Cardiac septum (tissue), 1 donor: ENCODE measurements at places on chromosomes 5 and 9. TPM values are rescaled to one million over a fixed set of nuclear protein-coding genes. Genes with fewer than 3 reads are reported as not detected.

- DNase-seq: no peak
These were observed 16.6 kb downstream of the PTGR1 start for GRCh38 chr9:111582888-111583287.

- DNase-seq: no peak
These were observed 172.4 kb downstream of the SYK start for GRCh38 chr9:90974016-90974415.

The FABP6 gene
- not detected for total RNA-seq

The TLR4 gene
- total RNA-seq: 7.5 TPM

- DNase-seq: no peak
These were observed 4.9 kb downstream of the TOMM5 start for GRCh38 chr9:37587521-37587920.

The SLC36A3 gene
- total RNA-seq: not detected

DNA sequence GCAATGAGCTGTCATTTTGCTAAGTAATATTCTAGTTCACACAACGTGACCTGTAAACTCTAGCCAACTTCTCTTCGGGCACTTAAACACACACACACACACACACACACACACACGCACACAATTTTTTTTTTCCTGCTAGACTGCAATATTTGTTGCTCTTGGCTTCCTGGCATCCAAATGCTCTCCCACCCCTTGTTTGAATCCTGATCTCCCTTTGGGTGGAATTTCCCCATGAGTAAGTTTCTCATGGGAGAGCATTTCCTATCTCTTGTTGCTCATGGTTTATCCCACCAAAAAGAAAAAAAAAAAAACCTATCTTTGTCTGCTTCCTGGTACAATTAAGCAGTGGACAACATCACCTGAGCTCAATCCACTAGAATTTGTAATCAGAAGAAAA is 54.7 kb upstream of the TSLP start:
- DNase-seq: no peak

The CFAP157 gene
- total RNA-seq: not detected

- peak; percentile 82 for DNase-seq
These were observed 162.0 kb downstream of the C9orf50 start for GRCh38 chr9:129458663-129459546.

- DNase-seq: no peak
These were observed 82.4 kb downstream of the NTRK2 start for GRCh38 chr9:84751921-84752320.

The SLC46A2 gene
- 0.16 TPM for total RNA-seq

- DNase-seq: no peak
These were observed 659.0 kb upstream of the ARRDC3 start for GRCh38 chr5:92041911-92042660.

DNA sequence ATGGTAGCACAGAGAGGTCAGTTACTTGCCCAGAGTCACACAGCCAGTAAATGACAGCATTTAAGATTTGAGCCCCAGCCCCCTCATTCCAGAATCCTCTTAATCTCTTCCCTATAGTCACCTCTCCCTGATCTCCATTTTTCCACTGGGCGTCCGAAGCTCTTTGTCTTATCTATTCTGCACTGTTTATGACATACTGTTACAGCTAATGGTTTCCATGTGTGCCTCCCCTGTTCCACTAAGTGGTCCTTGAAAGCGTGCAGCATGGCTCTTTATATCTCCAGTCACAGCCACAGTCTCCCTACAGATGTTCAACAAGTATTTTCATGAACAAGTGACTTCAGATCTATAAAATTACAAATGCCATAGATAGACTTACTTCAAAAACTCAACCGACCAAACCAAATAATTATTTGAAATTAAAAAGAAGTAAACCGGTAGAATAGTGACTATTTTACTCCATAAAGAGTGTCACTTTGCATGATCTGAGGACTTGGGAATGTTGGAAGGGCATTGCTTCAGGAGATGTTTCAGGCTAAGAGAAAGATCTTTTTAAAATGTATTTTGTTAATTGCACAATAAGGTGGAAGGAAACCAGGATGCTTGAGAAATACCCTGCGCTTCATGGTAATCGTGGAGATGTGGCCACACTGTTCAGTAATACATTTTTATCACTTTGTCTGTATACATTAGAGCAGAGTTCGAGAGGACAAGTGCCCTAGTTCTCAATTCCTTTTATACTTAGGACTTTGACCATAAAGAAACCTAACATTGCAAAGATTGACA is 237.2 kb downstream of the FBXL7 start:
- DNase-seq: no peak

DNA sequence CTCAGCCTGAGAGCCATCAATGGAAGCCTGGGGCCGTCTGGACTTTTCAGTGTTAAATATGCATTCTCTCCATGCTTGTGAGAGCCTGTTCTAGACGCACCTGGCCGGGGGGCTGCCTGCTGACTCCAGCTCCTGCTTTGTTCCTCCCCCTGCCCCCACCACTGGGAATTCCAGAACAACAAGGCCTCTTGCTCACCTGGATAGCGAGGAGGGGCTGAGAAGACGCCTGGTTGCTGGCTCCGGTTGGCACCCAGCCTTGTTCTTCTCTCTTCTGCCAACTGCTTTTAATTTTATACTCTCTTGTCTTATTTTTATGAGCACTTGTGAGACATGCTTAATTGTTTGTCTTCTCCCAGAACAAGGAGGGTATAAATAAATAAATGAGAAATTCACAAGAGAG is 15.0 kb upstream of the RAPGEF1 start:
- DNase-seq: no peak

DNA sequence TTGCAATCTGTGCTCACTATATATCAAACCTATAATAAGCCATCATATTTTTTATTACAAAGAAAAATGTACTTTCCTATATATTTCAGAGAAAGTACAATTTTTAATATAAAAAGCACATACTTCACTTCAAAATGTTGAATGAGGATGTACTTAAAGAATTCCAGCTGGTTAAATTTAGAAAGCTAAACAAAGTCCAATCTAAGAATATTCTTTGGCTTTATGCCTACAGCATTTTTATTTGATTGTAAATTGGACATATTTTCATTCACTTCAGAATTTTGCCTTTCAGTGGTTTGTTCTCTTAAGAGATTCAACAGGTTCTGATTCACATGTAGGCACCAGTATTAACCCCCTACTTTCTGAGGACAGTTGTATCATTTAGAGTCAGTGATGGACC is 533.8 kb downstream of the CAAP1 start:
- DNase-seq: no peak

The DPYSL3 gene
- total RNA-seq: 51.1 TPM

The CLIC3 gene
- total RNA-seq: 12.9 TPM

- DNase-seq: peak; percentile 17
These were observed 132.0 kb upstream of the WWC1 start for GRCh38 chr5:168159425-168159824.

DNA sequence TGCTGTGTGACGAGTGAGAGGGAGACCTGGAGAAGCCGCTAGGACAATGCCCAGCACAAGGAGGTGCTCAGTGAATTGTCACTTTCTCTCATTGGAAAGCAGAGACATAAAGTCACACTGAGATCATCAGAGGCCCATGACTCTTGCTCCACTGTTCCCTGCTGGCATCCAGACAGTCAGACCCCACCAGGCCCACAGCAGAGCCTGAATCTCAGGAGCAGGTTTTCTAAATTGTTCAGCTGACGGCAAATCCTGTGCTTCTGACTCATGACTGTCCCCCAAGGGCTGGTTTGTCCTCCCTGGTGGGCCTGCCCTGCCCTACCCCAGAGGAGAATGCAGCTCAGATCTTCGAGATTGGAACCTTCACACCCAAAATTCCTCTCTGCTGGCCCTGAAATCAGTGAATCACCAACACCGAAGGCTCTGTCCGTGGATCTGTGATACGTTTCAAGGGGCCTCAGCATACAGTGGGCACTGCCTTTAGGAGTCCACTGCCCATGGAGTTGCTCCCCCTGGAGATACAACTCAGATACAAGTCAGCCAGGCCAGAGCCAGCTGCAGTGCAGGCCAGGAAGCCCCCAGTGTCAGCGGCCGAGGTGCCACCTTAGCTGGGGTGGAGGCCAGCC is 2.7 kb downstream of the PTGES start:
- DNase-seq: no peak

DNA sequence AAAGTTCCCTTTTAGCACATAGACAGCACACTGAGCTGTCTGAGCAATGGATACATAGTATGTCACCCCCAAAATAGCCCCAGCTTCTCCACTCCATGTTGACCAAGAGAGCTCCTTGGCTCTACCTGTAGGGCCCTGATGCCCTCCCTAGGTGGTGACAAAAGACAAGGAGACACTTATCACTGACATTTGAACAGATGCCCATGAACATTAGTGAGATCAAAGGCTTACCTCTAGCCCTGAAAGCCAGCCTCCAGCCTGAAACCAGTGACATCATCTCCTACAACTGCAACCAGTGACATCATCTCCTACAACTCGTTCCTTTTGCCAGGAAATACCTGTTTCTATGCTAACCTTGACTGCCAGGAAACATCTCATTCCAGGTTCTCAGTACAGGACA is 122.7 kb downstream of the FSTL4 start:
- DNase-seq: no peak

GRCh38 chr9:34985311-34985899 is 4.1 kb upstream of the DNAJB5 start:
- DNase-seq: no peak

DNA sequence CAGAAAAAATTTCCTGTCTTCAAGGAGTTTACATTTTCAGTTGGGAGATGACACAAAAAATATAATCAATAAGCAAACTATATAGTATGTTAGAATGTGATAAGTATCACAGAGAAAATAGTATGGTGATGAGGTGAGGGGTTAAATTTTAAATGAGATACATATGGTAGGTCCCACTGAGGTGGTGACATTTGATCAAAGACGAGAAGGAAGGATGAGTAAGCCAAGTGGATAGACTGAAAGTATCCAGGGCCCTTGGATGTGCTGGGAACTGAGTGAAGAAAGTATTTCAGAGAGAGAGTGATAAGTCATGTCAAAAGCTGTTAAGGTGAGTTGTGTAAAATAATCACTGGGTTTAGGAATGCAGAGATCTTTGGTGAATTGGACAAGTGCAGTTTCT is 3.5 kb downstream of the CCDC192 start:
- DNase-seq: no peak

GRCh38 chr5:157431544-157432200 is 28.3 kb upstream of the NIPAL4 start:
- DNase-seq: no peak

GRCh38 chr5:103086547-103086946 is 33.4 kb downstream of the GIN1 start:
- no peak for DNase-seq

GRCh38 chr9:34783951-34784487 is 74.1 kb upstream of the CCL21 start:
- DNase-seq: no peak

The GAPVD1 gene
- 31.1 TPM for total RNA-seq

GRCh38 chr5:125150041-125150669 is 403.7 kb upstream of the ZNF608 start:
- DNase-seq: no peak

DNA sequence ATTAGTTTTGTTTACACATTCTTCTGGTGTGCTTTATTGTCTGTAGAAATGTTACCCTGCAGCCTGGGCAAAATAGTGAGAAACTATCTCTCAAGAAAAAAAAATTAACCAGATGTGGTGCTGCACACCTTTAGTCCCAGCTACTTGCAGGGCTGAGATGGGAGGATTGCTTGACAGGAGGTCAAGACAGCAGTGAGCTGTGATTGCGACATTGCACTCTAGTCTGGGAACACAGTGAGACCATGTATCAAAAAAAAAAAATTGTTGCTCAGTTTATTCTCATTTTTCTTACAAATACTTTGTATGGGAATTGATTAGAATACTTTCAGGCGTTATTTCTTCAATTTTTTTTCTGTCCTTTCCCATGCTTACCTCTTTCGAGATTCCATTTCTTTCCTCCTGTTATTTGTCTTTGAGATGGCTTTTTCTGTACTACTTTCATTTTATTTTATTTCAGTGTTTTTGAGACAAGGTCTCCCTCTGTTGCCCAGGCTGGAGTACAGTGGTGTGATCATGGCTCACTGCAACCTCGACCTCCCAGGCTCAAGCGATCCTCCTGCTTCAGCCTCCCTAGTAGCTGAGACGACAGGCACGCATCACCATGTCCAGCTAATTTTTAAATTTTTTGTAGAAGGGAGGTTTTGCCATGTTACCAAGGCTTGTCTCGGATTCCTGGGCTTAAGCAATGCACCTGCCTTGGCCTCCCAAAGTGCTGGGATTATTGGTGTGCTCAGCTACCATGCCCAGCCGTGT is 24.9 kb downstream of the TENT2 start:
- no peak for DNase-seq

The GHR gene
- total RNA-seq: 10.4 TPM

The GAS1 gene
- total RNA-seq: 9.0 TPM

The PCDHGA6 gene
- total RNA-seq: 11.5 TPM

GRCh38 chr5:179166886-179167841 is 107.0 kb downstream of the ZNF354C start:
- DNase-seq: peak; percentile 74

- no peak for DNase-seq
These were observed 29.9 kb downstream of the SPACA9 start for GRCh38 chr9:132908635-132909034.

DNA sequence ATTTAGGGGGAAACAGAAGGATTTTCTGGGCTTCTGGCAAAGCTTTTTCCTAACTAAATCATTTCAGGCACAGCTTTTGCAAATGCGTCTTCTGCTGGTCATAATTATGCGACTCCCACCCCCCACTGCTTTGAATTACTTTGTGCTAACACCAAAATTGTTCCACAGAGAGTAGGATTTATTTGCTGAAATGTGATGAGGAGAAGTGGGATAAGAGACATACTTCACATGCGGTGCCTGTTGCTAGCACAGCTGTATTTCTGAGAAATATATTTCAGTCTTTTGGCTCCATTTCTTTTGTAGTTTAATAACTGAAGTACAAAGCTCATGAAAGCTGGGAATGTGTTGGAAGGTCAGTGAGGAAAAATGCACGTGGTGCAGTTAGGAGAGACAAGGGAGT is 83.2 kb upstream of the TAS2R1 start:
- DNase-seq: no peak

- no peak for DNase-seq
These were observed 559.2 kb upstream of the TLE4 start for GRCh38 chr9:79012561-79012960.

DNA sequence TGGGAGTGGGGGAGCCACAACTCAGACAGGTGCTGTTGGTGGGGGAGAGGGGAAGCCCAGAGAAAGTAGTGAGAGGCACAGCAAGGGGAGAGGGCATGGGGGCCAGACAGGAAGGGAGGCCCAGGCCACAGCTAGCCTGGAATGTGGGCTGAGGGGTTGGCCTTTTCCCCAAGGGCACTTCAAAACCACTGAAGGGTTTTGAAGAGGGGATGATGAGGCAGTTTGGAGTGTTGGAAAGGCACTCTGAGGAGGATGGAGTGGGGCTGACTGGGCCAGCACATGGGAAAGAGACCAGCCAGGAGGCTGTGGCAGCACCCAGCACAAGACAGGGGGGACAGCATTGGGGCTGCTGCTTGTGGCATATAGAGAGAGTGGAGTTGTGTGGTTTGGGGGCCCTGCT is 3.8 kb downstream of the PSD2 start:
- DNase-seq: no peak
